ENCODE measurements at places on chromosomes 5 and 9.

GRCh38 chr9:128523199-128523925 is 18.8 kb downstream of the GLE1 start:
- DNase-seq = no peak

GRCh38 chr5:136811086-136811485 is 445.7 kb upstream of the TRPC7 start:
- DNase-seq = no peak

GRCh38 chr5:135937245-135937911 is 17.4 kb downstream of the LECT2 start:
- DNase-seq = no peak

DNA sequence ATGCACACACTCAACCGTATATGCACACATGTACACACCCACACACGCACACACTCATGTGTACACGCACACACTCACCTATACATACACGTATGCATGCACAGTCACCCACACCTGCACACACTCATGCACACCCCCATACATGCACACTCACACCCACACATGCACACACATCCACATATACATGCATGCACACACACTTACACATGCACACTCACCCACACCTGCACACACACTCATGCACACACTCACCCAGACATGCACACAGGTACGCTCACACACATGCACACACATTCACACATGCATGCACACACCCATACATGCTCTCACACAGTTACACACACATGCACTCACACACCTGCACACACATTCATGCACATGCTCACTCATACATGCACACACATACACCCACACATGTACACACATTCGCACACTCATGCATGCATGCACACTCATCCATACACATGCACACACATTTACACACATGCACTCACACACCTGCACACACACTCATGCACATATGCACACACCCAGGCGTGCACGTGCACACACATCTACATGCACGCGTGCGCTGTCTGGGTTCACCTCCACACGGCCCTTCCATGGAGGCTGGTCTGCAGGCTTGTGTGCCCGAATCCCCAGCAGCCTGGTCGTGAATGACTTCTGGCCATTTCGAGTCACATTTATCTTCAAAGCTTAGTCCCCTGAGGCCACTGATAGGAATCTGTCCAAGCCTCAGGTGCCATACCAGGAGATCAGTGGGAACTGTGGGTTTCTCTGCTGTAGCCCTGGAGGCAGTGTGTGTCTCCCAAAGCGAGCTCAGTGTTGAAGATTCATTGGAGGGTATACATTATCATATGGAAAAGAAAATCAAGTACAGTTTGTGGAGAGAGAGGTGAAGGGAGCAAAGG is 103.0 kb downstream of the COL5A1 start:
- no peak for DNase-seq

- DNase-seq = no peak
Measured at GRCh38 chr9:37066139-37066725, 32.2 kb upstream of the PAX5 start.

- no peak for DNase-seq
Measured at GRCh38 chr5:124274949-124275348, 471.5 kb downstream of the ZNF608 start.

DNA sequence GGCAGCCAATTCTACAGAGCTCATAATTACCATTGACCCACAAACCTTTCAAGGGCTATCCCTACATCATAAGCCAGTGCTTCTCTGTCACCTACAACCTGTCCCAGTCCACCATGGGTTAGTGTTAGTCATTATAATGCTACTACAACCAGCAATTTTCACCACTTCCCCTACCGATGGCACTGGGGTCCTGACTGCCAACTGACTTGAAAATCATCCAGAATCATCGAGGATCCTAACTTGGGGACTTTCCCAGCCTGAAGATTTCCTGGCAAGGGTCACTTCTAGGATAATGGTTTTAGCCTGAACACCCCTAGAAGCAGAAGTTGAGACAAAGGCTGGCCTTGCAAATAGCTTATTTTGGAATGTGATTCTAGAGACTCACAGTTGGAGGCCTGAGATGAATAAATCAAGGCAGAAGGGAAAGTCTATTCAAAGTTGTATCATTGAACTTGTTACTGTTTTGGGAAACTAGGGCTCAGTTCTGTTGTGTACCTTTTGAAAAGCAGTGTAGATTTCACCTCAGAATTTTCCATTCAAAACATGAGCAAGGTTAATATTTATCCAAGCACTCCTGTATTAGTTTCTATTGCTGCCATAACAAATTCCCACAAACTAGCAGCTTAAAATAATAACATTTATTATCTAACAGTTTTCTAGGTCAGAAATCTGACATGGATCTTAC is 633.0 kb downstream of the LRRC70 start:
- no peak for DNase-seq

DNA sequence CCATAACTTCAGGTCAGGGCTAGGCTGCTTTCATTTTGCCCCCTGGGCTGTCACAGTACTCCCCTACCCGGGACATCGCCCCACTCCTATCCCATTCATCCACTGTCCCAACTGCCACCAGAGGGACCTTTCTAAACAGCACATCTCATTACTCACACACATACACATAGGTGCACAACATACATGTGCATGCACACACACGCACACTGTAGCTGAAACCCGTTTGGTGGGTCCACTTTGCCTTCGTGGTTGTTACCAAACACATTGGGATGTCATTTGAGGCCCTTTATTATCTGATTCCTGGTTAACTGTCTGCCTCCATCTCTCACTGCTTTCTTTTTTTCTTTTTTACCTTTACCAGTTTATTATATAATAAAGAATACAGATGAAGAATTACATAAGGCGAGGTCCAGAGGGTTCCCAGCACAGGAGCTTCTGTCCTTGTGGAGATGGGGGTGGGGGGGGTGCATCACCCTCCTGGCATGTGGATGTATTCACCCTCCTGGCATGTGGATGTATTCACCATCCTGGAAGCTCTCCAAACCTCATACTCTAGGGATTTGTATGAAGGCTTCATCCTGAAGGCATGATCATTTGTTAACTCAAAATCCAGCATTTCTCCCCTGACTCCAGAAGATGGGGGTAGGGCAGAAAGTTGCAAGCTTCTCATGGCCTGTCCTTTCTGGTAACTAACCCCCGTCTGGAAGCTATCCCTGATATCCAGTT is 186.0 kb downstream of the GOLPH3 start:
- DNase-seq = no peak

All from activated T-helper 1 cell treated with Interleukin-2 at 50 U/mL for 16 hours (primary cell).